ENCODE measurements at places on chromosomes 1 and 21.

GRCh38 chr21:28207436-28208173, 785.1 kb downstream of the LTN1 start:
- DNase-seq, result peak; percentile 83

GRCh38 chr1:202802998-202803932, 5.0 kb downstream of the KDM5B start:
- DNase-seq, result peak; percentile 71

- DNase-seq, result no peak
Measured at GRCh38 chr1:58884706-58885661, 101.1 kb upstream of the JUN start.

GRCh38 chr1:59879574-59879973, 47.0 kb downstream of the CYP2J2 start:
- DNase-seq, result peak; percentile 59

GRCh38 chr1:221549815-221550214, 192.1 kb downstream of the DUSP10 start:
- no peak for DNase-seq
